ENCODE measurements at places on chromosomes 5 and 9.

GRCh38 chr9:35910613-35911359 is 1.5 kb downstream of the SPAAR start:
- DNase-seq: no peak

DNA sequence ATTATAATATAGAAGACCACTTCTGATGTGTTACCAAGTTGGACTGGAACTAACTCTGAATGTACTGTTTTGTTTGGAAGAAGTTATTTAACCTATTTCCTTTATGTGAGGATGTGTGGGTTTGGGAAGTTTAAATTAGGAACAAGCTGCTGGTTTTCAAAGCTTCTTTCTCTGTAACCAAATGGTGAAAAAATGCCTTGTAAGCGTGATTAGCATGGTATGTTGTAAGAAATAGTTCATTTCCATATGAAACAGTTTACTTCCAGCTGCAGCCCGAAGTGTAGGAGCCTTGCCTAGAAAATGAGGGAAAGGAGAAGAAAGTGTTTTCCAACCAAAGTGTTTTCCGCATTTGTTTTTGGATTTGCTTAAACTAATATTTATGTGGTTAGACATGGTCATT is 36.0 kb downstream of the TTC1 start:
- DNase-seq: peak; percentile 50

DNA sequence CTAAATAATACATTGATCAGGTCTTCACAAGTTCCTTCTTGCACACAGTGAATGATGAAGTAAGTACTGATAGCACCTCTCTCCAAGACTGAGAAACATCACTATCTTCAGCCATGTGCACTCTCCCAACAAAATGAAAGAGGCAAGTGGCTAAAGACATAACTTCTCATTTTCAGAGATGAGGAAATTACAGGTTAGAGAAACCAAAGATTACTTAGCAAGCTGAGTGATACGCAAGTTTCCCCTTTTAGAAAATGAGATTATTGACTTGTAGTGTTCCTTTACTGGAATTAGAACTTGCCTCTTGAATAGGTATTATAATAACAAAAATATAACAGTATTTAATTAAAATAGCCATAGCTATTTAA is 21.6 kb downstream of the CEMIP2 start:
- DNase-seq: peak; percentile 77

GRCh38 chr9:98391867-98392266 is 136.4 kb upstream of the TBC1D2 start:
- no peak for DNase-seq

- no peak for DNase-seq
Measured at GRCh38 chr5:92567831-92568450, 1013.1 kb downstream of the NR2F1-AS1 start.

GRCh38 chr5:74337984-74338310 is 302.6 kb downstream of the ENC1 start:
- no peak for DNase-seq

DNA sequence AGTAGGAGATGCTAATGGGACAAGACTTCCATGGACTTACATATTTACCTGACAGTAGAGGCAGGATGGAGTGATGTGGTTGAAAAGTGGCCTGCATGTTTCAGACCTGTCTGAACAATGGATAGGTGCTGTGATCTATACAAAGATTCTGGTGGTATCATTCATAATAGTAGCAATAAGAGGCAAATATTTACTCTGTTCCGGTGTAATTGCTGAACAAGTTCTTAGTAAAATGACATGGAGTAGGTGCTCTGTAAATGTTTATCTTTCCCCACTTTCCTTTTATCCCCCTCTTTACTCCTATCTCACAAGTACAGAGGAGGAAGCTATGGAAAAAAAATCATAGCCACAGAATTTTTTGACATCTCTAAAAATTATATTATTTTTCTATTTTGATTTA is 159.0 kb upstream of the SLC12A2 start:
- DNase-seq: no peak

GRCh38 chr5:9858043-9858442 is 227.9 kb upstream of the TAS2R1 start:
- DNase-seq: no peak

DNA sequence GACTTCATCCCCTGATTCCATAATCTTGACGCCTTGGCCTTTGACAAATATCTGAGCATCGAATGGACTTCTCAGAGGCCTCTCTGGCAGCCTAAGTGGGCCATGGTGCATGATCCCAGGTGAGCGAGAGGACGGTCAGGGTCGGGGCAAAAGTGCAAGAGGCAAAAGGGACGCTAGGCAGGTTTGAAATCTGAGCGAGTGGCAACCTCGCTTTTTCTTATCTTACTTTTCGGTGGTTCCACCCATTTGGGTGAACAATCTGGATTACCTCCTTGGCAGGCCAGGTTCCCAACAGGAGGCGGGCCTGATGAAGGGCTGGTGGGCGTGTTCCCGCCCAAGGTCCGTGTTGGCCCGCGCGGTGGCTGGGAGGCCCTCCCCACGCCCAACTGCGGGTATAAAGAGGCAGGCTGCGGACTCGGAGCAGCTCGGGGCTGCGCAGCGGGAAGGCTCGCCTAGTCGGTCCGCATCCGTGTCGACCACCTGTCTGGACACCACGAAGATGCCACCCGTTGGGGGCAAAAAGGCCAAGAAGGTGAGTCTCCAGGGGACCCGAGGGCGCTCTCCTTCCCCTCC is at the start of gene BHMT:
TSS of gene BHMT (plus strand) at position 423 of the 573 bp plus-strand sequence. CDS start at position 500, 77 bp downstream.
- DNase-seq: no peak

Data from inflammatory macrophage treated with lipopolysaccharide for 4 hours (primary cell).